ENCODE measurements at places on chromosomes 4 and X. TPM values are rescaled to one million over a fixed set of nuclear protein-coding genes. Genes with fewer than 3 reads are reported as not detected.

Gene UVSSA
- 32.5 TPM for total RNA-seq

Gene LAP3
- total RNA-seq = 108 TPM

DNA sequence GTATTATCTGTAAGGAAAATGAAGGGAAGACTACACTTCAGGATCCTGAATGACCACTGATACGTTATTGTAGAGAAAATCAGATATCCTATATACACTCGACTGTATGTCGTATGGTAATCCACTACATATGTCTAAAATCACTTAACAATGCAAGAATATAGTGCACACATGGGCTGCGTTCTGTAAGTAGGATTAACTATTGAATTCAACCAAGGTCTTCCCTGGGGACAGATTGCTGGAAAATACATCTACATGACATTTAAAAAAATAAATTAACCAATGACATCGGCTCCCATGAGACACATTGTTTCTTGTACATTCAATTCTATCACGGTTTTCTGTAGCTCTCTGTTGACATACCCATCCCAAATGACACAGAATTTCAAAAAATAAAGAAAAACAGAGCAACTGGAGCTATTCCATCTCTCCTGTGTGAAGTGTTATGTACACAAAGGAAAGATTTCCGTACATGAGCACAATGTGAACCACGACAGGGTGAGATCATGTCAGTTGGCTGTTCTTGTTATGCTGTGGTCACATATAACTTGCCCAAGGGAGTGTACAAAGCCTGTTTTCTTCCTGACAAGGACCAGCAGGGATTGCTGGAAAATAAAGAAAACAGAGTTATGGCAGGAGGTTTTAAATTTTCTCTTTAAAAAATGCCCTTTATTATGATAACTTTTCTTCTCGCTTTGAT lies 6.1 kb downstream of the ENOX2 start:
- no peak for DNase-seq

- DNase-seq = no peak
Observed at GRCh38 chrX:19624739-19625138, 109.4 kb upstream of the MAP3K15 start.

GRCh38 chrX:129784371-129784770 lies 4.6 kb downstream of the SASH3 start:
- DNase-seq = no peak

DNA sequence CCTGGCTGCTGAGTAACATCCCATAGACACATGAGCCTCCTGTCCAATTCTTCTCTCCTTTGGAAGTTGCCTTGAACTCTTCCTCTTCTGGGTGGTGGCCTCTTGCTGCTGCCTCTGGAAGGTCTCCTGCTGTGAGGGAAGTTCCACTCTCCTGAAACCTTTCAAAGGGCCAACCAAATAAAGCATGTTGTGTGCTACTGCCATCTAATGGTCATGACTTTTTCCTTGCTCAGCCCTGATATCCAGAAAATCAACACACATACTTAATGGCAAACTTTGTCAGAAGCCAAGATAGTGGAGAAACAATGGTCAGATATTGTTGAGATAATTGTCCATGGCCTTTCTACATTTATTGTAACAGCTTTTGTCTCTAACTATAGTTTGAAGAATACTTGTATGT lies 19.1 kb upstream of the ZXDA start:
- DNase-seq = no peak

- no peak for DNase-seq
Observed at GRCh38 chrX:133391111-133391510, 24.2 kb downstream of the GPC4 start.

- DNase-seq = no peak
Observed at GRCh38 chr4:52202251-52202779, 151.2 kb downstream of the SPATA18 start.

All from kidney (tissue), 22 donors.